ENCODE measurements at places on chromosomes 1 and 21. TPM values are rescaled to one million over a fixed set of nuclear protein-coding genes. Genes with fewer than 3 reads are reported as not detected.

The TFF1 gene
- not detected for total RNA-seq

DNA sequence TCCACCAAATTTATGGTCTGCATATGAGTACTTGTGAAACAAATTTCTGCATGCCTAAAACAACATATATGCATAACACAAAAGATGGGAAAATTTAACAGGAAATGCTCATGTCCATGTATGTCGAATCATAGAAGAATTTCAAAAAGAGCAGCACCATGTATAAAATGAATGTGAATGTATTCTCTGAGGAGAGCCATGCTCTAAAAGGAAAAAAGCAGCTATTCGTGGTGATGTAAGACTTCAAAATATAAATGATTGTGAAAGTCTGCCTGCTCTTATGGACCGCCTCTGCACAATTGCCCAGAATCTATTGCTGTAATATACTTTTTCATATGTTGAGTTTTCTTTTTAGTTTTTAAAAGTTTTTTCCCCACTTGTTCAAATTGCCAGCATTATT lies 66.8 kb downstream of the EPB41 start:
- DNase-seq: no peak

The CD247 gene
- 1.5 TPM for total RNA-seq

DNA sequence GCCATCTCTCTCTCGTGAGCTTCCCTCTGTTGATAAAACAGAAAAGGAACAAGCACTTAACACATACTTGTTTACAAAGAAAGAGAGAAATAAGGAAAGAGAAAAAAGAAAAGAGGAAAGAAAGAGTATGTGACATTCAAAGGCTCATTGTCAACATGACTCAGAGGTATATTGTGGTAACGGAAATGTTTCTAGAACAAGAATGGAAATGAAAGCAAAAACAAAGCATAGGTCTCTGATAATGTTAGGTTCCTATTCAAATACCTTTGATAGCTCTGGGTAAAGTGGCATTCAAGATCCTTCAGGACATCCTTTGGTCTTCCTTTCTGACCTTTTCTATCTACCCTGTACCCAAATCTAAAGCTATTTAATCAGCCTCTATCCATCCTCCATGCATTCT lies 67.4 kb upstream of the DMRTA2 start:
- DNase-seq: no peak

All from tibial nerve (tissue), 4 donors.